ENCODE measurements at places on chromosomes 16 and 17. TPM values are rescaled to one million over a fixed set of nuclear protein-coding genes. Genes with fewer than 3 reads are reported as not detected.

Gene CMTM2
- total RNA-seq, result 0.52 TPM

Gene HS3ST2
- total RNA-seq, result not detected

Gene ADORA2B
- total RNA-seq, result 2.2 TPM

Gene PPP1R27
- not detected for total RNA-seq

Gene TMEM235
- total RNA-seq, result not detected

Gene CTRB2
- total RNA-seq, result not detected

Gene UQCRC2
- total RNA-seq, result 202 TPM

Gene TMC8
- 138 TPM for total RNA-seq

Gene KRTAP1-4
- total RNA-seq, result not detected

Gene ITGA3
- total RNA-seq, result 1.7 TPM

Gene ASB16
- not detected for total RNA-seq

Gene OTOP3
- not detected for total RNA-seq

Gene TMEM231
- total RNA-seq, result 2.5 TPM

Gene NPIPA7
- total RNA-seq, result not detected

Gene MYADML2
- not detected for total RNA-seq

Gene PPY
- total RNA-seq, result not detected

Gene LHX1
- not detected for total RNA-seq

Gene LRRC37A
- total RNA-seq, result 10.9 TPM

Gene UBE2G1
- 76.4 TPM for total RNA-seq

Gene ELAC2
- 36.5 TPM for total RNA-seq

Gene TMED6
- 1.0 TPM for total RNA-seq

Gene TTLL6
- not detected for total RNA-seq
